ENCODE measurements at places on chromosomes 4 and X.

GRCh38 chr4:5460106-5460801 is 248.1 kb downstream of the EVC2 start:
- DNase-seq, result no peak

DNA sequence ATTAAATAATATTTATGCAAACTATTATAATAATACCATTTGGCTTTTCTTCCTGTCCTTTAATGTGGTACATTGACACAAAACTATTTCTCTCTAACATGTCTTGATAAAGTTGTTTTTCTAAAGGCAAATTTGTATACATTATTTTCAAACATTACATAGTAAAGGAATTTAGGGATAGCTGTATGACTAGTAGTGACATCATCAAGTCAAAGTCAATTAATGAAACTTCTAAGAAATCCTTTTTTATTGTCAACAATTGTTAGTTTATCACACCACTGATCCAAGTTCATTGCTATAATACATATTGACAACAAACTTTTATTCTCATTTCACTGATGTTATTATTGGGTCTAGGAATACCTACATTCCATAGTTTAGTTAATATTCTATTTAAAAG is 68.4 kb downstream of the TBCK start:
- no peak for DNase-seq

- DNase-seq, result no peak
Observed at GRCh38 chrX:97310373-97310772, 426.7 kb downstream of the RPA4 start.

- DNase-seq, result no peak
Observed at GRCh38 chr4:184282895-184283654, 65.4 kb upstream of the ENPP6 start.

GRCh38 chr4:25843340-25844097 is 19.3 kb downstream of the SEL1L3 start:
- no peak for DNase-seq

GRCh38 chrX:39726771-39727170 is 371.0 kb downstream of the BCOR start:
- DNase-seq, result no peak

- DNase-seq, result no peak
Observed at GRCh38 chrX:142204522-142205433, at the start of gene MAGEC2. TSS of gene MAGEC2 (minus strand) at chrX:142205290. CDS start at chrX:142203987, 1,303 bp downstream.

All from amniotic stem cell (primary cell).